ENCODE measurements at places on chromosomes 2 and 18.

DNA sequence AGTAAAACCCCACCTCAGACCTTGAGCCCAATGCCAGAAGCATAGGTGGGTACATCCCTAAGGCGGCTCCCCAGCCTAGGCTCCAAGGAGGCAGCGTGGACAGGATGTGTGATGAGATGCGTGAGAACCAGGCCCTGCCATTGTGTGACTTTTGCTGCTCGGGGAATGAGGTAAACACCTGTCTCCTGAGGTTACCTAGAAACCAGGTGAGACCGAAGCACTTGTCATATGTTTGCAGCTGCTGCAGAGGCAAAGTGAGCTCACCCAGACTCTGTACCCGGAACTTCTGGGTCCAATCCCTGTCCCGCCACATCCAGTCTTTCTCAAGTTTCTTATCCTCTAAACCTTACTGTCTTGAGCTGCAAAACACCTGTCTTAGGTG is 3.4 kb downstream of the FBLN7 start:
- no peak for DNase-seq

DNA sequence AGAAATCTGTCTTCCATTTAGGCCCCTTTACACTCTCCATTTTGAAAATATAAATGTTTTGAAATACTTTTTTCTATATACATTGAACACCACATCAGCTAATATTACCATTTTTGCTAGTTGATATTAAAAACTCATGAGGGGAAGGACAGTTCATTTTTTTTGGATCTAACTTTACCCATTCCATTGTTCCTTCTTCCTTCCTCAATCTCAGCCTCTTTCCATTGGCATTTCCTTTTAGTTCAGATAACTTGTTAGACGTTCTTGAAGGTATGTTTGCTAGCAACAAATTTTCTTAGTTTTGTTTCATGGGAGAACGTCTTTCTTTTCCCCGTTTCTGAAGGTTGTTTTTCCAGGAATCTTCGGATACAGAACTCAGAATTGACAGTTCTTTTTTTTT is 759.0 kb downstream of the SOCS6 start:
- DNase-seq: no peak

DNA sequence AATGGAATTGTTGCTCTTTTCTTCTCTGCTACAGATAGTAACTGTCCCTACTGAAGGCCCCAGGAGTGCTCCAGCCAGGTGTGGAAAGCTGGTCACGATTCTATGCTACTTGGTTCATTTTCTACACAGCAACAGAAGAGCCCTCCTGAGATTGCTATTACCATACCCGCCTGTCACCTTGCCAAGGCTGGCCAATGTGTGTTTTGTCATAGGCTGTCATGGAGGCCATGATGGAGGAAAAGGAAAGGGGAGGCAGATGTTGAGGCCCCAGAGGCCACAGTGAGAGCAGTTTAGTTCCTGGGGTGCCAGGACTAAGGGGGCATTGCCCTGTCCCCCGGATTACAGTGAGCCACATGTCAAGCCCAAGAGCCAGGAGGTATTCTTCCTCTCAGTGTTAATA is 952 bp downstream of the ELMOD3 start:
- DNase-seq: no peak

DNA sequence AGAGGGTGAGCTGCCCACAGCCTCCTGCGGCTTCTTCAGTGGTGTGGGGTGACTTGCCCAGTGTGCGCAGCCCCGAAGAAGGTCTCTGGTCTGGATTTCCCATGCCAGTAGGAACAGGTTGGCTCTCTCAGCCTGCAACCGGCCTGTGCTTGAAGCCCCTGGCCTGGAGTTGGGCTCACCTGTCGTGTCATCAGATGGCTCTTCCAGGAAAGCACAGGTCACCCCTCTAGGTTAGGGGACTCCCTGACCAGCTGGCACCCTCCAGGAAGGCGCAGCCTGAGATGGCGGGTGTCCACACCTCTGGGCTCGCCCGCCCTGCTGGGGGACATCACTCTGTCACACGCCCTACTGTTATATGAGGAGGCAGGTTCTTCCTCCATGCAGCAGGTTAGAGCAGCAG is 179.8 kb downstream of the SEPTIN10 start:
- no peak for DNase-seq

GRCh38 chr18:11654736-11655605 is 34.1 kb upstream of the GNAL start:
- DNase-seq: no peak

DNA sequence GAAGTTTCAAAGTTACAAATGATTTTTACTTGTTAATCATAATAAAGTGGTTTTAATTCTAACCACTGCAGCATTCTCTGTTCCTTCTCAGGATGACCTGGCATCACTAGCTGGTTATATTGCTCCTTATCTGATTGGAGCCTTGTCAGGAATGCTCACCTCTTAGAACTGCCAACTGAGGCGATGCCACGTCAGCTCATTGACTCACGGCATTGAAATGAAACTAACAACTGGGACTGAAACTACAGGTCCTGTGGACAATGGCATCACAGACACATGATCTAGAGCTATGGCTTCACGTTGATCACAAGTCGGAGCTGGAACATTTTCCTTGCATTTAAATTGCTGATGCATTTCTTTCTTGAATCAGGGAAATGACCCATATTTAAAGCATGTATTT is 54.9 kb upstream of the MAP2 start:
- DNase-seq: no peak

DNA sequence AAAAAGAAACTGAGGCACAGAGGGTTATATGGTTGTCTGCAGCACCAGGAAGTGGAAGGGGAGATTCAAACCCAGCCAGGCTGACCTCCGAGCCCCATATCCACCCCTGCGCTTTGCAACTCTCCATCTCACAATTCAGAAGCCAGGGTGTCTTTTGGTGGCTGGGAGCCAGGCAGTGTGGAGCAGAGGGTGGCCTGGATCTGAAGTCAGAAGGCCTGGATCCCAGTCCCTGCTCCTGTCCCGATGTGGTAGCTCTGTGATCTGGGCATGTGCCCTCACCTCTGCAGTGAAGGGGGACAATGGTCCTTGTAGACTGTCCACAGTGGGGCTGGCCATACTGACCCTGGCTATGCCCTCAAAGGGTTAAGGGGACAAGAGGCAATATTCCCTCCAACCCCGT is 57.0 kb downstream of the CIB4 start:
- no peak for DNase-seq

- DNase-seq: no peak
These were observed 23.4 kb upstream of the TMEM37 start for GRCh38 chr2:119408221-119408619.

GRCh38 chr2:159515441-159515840 is 100.9 kb downstream of the BAZ2B start:
- DNase-seq: no peak

DNA sequence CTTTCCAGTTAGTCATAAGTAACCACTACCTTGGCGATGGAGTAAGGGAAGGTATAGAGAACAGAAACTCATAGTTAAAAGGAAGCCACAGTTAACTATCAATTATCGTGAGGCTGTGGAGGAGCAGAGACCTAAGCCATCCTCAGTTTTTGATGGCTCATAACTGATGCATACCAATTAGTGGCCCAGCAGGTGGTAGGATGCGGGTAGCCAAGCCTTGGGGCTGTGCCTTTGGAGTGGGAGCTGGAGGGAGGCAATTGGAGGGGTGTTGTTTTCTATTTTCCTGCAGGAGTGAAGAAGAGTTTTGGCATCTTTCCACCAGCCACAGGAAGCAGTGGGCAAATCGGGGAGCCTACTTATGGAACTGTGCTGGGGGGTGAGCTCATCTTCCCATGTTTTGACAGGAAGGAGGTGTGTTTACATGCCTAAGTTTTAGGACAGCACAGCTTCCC is 194.8 kb downstream of the TPGS2 start:
- DNase-seq: no peak

DNA sequence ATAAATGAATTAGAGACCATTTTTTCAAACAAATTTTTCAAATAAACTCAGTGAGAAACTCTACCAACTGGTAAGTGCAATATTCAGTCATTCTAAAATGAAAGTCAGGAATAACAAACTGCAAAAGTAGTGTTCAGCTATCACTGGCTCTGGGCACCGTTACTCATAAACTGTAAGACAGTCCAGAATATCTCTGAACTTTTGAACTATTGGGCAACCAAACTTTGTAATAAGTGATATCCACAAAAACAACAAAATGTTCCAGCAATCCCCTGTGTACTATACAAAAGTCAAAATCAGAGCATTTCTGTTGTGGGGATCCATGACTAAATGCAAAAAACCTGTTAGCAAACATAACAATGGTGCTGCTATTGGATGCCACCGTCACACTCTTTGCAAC is 56.3 kb downstream of the SLC25A12 start:
- DNase-seq: no peak

DNA sequence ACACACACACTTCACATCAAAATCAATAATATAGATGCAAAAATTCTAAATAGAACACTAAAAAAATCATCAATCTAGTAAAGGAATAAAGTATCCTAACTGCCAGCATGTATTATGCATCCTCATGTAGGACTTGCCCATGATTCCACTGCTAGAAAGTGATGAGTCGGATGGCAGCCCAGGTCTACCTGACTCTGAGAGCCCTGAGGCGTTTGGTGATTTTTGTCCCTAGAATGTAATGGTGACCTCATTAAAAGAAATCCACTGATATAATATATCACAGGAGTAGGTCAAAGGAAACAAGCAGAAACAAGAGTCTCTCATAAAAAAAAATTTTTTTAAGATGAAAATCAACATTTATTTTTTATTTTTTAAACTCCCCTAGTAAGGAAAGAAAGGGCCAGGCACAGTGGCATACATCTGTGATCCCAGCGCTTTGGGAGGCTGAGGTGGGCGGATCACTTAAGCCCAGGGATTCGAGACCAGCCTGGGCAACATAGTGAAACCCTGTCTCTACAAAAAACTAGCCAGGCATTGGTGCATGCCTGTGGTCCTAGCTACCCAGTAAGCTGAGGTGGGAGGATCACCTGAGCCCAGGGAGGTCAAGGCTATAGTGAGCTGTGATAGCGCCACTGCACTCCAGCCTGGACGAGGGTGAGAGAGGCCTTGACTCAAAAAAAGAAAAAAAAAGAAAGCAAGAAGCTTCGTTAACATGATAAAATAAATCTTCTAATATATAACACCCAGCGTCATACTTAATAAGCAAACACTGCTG is 24.4 kb upstream of the ACTG2 start:
- DNase-seq: no peak

- no peak for DNase-seq
These were observed 1088.9 kb upstream of the PIK3C3 start for GRCh38 chr18:40866013-40866645.

- DNase-seq: no peak
These were observed 814.1 kb upstream of the SALL3 start for GRCh38 chr18:78165525-78165924.

DNA sequence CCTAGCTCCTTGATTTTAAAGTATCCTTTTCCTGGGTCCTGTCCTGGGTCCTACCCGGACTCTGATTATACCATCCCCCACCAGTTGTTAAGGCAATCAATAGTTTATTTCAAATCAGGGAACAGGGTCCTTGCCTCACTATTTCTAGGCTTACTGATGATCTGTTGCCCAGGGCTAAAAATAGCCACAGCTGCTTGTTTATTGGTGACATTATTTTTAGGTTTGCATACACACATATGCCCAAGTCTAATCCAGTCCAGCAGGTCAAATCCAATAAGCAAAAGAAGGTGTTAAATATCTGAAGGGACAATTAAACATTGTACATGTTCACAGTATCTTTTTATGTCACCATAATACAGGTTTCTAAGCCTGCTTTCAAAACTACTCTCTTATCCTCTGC is 66.0 kb downstream of the RAB10 start:
- no peak for DNase-seq

DNA sequence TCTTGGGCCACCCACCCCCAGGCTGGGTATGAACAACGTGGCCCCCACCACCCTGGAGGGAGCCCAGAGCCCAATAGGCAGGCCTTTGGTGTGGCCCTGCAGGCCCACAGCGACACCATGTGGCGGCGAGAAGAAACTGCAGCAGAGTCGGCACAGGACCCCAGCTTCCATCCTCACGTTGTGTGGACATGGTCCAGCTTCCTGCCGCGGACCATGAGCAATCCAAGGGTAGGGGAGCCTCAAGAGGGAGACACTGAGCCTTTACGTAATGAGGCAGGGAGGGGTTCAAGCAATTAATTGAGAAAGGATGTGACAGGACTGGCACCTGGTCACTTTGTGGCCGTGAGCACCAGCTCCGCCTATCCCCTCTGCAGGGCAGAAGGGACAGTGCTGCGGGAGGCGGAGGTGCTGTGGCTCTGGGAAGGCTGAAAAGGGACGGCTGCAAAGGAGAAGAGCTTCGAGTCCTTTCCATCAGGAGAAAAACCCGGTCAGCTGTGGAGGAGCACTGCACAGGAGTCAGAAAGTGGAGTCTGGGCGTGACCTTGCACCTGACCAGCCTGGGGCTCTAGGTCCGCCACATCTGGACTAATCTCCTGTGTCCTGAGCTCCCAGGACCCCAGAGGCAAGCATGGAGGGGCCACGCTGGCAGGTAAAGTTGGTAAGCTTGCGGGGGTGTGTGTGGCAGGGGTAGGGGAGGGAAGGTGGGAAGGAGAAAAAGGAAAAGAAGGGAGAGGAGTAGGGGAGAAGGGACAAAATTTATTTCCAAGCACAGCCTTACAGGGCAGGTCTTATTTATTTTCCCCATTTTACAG is 44.9 kb downstream of the TMEM37 start:
- no peak for DNase-seq

- no peak for DNase-seq
These were observed 91.0 kb downstream of the LIMS1 start for GRCh38 chr2:108625186-108625827.

DNA sequence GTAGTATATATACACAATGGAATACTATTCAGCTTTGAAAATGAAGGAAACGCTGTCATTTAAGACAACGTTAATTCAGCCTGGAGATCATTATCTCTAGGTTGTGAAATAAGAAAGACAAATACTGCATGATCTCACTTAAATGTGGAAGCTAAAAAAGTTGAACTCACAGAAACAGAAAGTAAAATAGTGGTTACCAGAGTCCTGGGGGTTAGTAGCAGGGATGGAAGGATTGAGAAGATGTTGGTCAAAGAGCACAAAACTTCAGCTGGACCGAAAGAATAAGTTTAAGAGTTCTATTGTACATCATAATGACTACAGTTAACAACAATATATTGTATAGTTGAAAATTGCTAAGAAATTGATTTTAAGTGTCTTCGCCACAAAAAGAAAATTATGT is 670.3 kb downstream of the NR4A2 start:
- DNase-seq: no peak

DNA sequence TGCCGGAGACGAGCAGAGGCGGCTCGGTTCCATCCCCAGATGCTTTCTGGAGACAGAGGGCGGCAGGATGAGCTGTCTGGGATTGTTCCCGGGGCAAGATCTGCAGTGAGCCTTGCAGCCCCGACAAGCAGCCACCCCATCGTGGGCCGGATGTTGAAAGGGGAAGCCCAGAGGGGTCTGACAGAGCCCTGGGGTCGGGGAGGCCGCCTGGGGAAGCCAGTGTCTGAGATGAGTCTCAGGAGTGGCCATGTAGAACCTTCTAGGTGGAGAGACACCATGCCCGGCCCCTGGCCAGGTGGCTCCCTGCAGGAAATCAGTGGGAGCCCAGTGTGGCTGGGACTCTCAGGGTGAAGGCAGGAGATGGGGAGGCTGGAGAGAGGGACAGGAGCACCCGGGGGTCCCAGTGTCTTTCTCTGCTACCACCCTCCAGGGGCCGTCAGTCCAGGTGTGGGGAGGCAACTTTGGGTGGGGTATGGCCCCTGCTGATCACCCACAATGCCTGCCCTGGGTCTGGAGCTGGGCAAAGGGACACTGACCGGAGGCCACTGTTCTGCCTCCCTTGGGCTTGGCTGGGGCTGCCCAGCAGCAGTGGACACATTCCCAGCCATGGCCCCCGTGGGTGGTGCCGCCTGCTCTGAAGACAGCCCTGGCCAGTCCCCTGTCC is 128.3 kb upstream of the HS6ST1 start:
- no peak for DNase-seq

- DNase-seq: no peak
These were observed 105.0 kb downstream of the UGGT1 start for GRCh38 chr2:128196026-128196425.

- no peak for DNase-seq
These were observed 49.8 kb upstream of the IL1RL1 start for GRCh38 chr2:102261467-102262135.
